GM23248 (cell line): ENCODE measurements at places on chromosomes 12 and 14. TPM values are rescaled to one million over a fixed set of nuclear protein-coding genes. Genes with fewer than 3 reads are reported as not detected.
A peak's percentile ranks its signal among the peaks of the same experiment; 100 is the strongest.

SLC38A1 gene
- 88.7 and 92.0 TPM in 2 replicates for polyA plus RNA-seq

DNA sequence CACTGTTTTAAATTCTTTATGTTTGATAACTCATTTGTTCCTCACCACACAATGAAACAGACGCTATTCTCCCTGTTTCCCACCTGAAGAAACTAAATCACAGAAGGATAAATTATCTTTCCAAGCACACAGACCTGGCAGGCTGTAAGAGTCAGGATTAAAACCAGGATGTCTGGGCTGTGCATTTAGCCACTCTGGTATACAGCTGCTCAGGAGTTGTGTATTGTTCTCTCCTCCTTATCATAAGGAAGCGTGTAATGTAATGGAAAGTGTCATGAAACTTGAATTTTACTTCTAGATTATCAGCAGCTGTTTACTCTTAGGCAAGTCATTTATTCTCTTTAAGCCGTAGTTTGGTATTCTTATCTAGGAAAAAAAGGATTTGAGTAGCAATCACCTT is 154.8 kb upstream of the LRIG3 start:
- no peaks in the 10 kb centered on the region for H3K27me3 ChIP-seq
- DNase-seq: no peak
- H3K27ac ChIP-seq: no peak overlapping the region
- H3K4me3 ChIP-seq: no peak overlapping the region
- H3K4me1 ChIP-seq: peaks cover 12% of the 10 kb centered on the region

GRCh38 chr12:114913871-114914801 is 230.2 kb upstream of the TBX3 start:
- no peaks in the 10 kb centered on the region for H3K27me3 ChIP-seq
- H3K27ac ChIP-seq: no peak overlapping the region
- H3K36me3 ChIP-seq: no peaks in the 10 kb centered on the region
- H3K4me1 ChIP-seq: peaks cover 49% of the 10 kb centered on the region
- DNase-seq: peak; percentile 76

DNA sequence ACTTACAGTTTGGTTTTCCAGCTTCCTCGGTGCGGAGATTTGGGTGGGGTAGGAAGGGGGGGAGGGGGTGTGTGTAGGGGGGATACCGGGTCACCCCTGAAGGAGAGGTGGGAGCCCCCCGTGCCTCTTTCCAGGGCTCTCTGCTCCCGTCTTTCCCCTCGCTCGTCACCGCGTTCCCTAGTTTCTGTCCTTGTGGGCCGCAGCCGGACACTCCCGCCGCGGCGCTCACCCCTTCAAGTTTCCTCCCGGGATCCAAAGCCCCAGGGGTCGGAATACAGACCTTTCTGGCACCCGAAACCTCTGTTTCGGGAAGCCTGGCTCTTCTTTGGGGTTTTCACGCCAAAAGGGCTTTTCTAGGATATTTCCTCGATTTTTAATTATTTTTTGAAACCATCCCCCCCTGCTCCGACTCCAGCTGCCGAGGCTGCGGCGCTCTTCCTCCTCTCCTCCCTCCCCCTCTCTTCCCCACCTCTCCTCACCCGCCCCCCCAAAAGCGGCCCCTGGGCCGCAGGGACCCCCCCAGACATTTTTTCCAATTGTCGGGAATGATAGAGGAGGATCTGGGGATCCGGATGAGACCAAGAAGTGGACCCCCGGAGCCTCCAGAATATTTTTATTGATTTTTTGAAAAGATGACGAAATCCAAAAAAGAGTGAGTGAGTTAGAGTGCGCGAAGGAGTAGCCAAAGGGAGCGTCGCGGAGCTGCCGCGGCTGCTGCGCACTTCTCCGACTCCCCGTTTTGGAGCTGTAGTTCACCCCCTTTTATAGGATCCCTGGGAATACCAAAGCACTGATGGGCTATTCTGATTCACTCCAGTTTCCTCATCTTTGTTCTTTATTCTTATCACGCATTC is 1.7 kb downstream of the CCND2 start:
- H3K36me3 ChIP-seq: no peaks in the 10 kb centered on the region
- no peak overlapping the region for H3K27ac ChIP-seq
- peaks cover 84% of the 10 kb centered on the region for H3K27me3 ChIP-seq
- DNase-seq: peak; percentile 57
- H3K4me1 ChIP-seq: no peaks in the 10 kb centered on the region
- peak overlapping the region; percentile 58 for H3K4me3 ChIP-seq

KLRC4 gene
- not detected in 2 replicates for polyA plus RNA-seq

GRCh38 chr14:105665247-105665950 is 139.0 kb downstream of the TMEM121 start:
- no peaks in the 10 kb centered on the region for H3K27me3 ChIP-seq
- no peak for DNase-seq
- H3K4me1 ChIP-seq: no peaks in the 10 kb centered on the region
- no peak overlapping the region for H3K27ac ChIP-seq

GRCh38 chr14:100263141-100263540 is 24.2 kb downstream of the YY1 start:
- no peaks in the 10 kb centered on the region for H3K4me1 ChIP-seq
- H3K27me3 ChIP-seq: no peaks in the 10 kb centered on the region
- H3K4me3 ChIP-seq: no peak overlapping the region
- H3K27ac ChIP-seq: no peak overlapping the region
- H3K36me3 ChIP-seq: no peaks in the 10 kb centered on the region

PMCH gene
- polyA plus RNA-seq: 0.75 TPM in 1 of 2 replicates, not detected in the other

PXN gene
- polyA plus RNA-seq: 134 and 135 TPM in 2 replicates

- no peaks in the 10 kb centered on the region for H3K4me1 ChIP-seq
- DNase-seq: peak; percentile 8
- no peaks in the 10 kb centered on the region for H3K27me3 ChIP-seq
- H3K4me3 ChIP-seq: no peak overlapping the region
Measured at GRCh38 chr12:101719566-101719965, 19.7 kb downstream of the SYCP3 start.

DNA sequence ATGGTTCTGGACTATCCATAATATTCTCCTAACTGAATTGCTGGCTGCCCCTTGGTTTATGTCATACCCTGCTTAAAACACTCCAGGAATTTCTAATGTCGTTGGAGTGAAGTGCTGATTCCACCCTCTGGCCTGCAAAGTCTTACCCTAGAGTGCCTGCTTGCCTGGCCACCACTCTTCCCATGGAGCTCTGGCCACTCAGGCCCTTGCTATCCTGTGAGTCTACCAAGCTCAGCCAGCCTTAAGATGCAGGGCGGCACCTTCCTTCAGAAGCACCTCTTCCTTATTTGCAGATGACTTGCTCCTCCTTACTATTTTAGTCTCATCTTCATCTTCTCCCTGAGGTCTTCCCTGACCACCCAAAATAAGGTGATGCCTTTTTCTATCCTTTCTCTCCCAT is 35.3 kb downstream of the SLC6A15 start:
- no peaks in the 10 kb centered on the region for H3K4me1 ChIP-seq
- H3K27ac ChIP-seq: no peak overlapping the region
- H3K27me3 ChIP-seq: no peaks in the 10 kb centered on the region
- DNase-seq: no peak

GRCh38 chr14:44036248-44036647 is 470.8 kb downstream of the FSCB start:
- H3K27ac ChIP-seq: no peak overlapping the region
- no peak for DNase-seq
- no peaks in the 10 kb centered on the region for H3K4me1 ChIP-seq
- no peaks in the 10 kb centered on the region for H3K36me3 ChIP-seq
- H3K4me3 ChIP-seq: no peak overlapping the region

TC2N gene
- polyA plus RNA-seq: 0.34 and 0.77 TPM in 2 replicates

RFX4 gene
- not detected in 2 replicates for polyA plus RNA-seq
